ENCODE measurements at places on chromosomes 7 and 10.

DNA sequence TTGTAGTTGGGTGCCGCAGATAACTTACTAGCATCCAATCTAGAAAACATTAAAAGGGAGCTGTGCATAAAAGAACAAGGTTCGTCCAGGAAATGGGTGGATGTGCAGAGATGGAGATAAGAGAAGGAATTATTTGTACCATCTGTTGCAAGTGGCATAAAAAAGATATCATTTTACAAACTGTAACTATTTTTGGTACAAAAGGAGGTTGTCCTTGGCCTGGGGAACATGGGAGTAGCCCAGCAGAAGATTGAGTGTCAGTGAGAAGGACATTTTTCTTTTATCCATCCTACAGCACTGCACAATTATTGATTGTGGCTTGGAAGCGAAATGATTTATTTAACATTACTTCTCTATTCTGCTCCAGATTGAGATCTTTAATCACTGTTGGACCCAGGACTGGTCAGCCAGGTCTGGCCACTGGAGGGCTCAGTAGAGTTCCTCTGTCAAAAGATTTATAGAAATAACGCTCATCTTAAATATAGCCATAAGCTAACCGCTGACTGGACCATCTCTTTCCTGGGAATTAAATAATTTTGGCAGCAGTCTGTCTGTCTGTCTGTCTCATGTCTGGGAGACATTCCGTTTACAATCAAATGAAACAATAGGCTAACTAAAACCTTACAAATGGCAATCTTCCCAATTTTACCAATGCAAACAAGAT lies 254.1 kb downstream of the KIAA1217 start:
- DNase-seq: no peak

DNA sequence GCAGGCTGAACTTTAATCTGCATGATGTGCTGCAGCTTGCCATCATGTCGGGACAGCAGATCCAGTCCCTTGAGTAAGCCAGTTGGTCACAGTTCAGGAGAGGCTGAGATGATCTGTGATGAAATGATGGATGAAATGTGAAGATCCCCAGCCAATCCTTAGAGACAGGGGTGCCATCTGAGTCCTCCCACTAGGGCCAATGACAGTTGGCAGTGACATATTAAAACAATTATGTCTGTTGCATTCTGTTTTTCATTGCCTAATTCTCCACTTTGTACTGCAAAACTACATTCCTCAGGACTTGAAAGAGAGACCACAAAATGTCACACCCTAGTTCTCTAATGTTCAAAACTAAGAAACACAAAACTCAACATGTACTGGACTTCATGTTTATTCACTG lies 66.3 kb upstream of the CAV2 start:
- no peak for DNase-seq

- no peak for DNase-seq
These were observed 465.9 kb upstream of the CELF2 start for GRCh38 chr10:10551596-10552301.

DNA sequence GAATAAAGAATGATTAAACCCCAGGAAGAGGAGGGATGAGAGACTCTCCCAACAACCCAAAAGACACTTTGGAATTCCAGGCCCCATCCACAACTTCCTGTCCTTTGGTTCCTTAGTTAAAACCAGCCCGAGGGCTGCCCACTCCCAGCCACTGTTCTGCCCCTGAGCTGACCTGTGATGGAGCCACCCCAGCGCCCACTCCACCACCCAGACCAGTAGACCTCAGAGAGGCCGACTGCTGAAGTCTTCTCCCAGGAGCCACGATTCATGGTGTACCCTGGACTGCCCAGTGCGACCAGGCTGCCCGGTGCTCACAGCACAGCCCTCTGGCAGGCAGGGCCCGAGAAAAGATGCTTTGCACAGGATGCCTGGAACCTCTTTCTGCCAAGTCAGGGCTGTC lies 6.7 kb downstream of the VSTM4 start:
- no peak for DNase-seq

- DNase-seq: no peak
These were observed 63.5 kb upstream of the ATRNL1 start for GRCh38 chr10:115029452-115030375.

DNA sequence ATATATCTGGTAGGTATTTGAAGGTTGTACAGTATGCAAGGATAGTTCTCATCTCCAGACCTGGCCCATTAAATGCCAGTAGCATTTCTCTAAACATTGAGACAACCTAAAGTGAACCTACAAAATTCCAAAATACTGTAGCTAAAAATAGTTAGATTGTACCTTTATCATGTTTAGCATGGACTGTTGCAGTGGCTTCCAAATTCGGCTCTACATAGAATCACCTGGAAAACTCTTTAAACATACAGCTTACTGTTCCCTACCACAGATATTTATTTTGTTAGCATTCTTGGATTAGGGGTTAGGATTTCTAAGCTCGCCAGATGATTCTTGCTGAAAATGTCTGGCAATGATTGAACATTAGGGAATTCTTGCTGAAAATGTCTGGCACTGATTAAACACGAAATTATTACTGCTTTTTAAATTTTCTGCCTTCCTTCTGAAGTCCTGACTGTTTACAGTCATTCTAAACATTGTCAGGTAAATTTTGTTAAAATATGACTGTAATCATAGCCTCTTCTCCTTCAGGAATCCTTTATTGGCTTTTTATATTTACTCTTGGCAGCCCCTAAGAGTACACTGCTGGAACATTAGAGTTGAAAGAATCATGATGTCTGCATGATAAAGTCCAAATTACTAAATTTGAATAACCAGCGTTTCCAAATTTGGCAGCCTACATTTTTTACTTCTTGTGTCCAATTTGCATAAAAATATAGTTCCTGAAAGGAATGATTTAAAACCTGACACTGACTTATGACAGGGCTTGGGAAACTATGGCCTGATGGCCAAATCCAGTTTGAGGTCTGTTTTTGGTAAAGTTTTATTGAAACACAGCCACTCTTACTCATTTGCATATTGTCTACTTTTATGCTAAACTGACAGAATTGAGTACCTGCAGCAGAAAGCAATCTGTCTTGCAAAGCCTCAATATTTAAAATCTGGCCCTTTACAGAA lies 40.3 kb downstream of the SHOC2 start:
- no peak for DNase-seq

DNA sequence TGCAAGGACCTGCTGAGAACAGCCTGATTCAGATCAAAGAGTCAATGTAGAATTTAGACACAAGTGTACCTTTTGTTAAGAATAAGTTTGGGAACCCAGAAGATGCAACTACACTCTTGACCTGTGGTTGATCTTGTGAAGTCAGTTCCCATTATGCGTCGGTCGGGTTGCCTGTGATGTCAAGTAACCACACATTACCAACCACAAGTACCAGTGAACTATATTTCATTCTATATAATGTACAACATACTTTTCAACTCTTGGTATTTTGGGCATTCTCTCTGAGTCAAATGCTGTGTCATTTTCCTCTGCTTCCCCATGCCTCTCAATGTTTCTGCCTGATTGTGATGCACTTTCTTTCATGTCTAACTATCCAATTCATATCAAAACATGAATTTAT lies 426.2 kb downstream of the ETV1 start:
- DNase-seq: no peak

- DNase-seq: no peak
These were observed 365.6 kb downstream of the WDR11 start for GRCh38 chr10:121216721-121217181.

DNA sequence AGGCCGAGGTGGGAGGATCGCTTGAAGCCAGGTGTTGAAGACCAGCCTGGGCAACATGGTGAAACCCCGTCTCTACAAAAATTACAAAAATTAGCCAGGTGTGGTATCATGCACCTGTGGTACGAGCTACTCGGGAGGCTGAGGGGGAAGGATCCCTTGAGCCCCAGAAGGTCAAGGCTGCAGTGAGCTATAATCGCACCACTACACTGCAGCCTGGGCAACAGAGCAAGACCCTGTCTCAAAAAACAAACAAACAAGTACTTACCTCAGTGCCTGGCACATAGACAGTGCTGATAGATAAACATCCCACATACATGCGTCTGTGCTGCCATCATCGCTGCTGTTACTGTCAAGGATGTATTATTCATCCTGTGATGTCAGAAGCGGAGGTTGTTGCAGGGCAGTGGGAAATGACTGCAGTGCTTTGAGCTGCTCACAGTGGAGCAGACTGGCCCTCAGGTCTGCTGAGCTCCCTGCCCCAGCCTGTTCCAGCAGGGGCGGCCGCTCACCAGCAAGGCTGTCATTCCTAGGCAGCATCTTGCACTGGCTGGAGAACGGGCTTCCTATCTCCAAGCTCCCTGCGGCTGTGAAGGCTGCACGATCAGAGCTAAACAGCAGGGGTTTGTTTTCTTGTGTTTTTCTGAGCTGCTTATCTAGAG lies 18.6 kb downstream of the FOXK1 start:
- DNase-seq: no peak

DNA sequence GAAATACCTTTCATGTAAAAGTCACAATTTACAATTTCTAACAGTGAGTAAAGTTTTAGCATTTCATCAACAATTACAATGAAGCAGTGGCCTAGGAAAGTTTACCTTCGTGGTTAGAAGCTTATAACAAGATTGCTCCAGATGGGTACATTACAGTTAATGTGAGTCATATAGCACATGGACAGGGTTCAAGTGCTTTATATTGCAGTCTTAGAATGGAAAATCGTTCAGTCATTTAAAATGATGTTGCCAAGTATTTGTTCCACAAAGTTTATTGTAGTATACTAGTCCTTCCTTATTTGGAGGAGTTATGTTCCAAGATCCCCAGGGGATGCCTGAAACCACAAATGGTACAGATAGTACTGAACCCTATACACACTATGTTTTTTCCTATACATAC lies 174.6 kb upstream of the TARP start:
- no peak for DNase-seq

DNA sequence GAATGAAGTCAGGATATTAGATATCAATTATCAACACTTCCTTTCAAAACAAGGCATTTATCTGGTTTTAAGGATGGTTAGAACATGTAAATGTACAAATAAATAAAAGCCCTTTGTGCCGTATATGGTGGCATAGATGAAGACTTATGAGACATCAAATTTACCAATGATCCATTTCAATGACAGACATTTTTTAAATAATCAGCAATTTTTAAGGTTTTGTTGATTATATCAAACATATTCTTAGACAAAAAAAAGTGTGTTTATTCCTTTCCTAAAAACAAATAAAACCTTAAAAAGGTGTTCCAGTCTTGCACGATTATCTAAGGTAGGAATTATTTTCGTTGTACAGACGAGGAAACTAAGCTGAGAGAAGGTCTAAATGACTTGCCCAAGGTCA lies 13.8 kb downstream of the APBB1IP start:
- DNase-seq: no peak

DNA sequence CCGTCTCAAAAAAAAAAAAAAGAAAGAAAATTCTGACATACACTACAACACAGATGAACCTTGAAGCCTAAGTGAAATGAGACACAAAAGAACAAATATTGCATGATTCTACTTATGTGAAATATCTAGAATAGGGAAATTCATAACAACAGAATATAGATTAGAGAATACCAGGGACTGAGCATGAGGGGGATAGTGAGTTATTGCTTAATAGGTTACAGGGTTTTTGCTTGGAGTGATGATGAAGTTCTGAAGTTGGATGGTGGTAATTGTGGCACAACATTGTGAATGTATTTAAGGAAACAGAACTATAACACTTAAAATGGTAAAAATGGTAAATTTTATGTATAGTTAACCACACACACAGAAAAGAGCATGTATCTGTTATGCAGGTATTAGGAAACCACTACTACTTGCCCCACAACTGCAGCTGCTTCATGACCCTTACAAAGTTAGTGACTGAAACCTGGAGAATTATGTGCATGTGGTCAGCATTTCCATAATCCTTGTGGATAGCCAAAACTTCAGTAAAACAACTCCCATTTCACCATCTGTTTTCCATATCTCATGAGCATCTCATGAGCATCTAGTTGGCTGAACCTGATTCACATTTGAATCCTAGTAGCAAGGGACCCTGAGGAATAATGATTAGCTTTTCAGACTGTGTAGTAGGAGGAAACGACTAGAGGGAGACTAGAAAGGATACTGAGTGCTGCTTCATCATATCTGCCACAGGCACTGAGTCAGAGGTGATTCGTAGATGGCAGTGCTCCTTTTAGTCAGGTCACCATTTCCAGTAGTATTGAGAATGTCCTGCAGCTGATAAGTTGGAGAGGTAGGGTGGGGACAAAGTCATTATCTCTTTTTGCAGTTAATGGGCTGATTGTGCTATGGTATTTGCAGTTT lies 26.3 kb downstream of the SAMD8 start:
- DNase-seq: no peak

DNA sequence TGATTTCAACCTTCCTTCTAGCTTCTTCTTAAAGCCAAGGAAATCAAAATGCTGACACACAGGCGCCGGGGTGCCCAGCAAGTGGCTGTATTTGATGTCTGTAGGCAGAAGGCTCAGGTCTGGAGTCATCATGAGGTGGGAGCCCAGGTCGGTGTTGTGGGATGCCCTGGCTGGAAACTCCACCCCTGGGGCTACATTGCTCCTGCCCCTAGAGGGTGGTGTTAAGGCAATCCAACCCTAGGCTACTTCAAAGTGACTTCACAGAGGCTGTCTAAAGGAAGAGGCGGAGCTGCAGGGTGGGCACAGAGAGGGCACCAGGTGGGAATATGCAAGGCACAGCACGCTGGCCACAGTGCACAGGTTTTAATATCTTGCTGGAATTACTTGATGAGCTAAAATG lies 200.9 kb downstream of the ADAM12 start:
- no peak for DNase-seq

DNA sequence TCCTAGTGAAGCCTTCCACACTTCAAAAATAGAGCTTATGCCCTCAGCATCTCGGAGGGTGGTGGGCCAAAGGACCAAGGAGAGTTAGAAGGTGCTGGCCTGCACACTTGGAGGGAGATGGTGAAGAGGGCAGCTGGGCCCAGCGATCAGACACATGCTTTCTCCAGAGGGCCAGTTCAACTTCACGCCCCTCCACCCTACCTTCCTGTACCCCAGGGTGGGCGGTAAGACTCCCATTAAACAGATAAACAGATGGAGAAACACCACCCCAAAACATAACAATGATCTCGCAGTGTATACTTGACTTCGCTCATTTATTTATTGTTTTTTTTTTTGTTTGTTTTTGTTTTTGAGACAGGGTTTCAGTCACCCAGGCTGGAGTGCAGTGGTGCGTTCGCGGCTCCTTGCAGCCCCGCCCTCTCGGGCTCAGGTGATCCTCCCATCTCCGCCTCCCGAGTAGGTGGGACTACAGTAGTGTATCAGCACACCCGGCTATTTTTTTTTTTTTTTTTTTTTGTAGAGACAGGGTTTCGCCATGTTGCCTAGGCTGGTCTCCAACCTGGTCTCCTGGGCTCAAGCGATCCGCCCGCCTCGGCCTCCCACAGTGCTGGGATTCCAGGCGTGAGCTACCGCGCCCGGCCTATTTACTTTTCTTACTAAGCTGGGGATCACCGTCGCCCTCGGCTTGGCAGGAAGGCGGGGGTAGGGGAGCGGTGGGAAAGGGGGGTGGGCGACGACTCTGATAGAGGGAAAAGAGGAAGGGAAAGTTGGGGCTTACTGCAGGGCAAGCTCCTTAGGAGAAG lies 1.8 kb downstream of the C10orf95 start:
- DNase-seq: peak; percentile 80

DNA sequence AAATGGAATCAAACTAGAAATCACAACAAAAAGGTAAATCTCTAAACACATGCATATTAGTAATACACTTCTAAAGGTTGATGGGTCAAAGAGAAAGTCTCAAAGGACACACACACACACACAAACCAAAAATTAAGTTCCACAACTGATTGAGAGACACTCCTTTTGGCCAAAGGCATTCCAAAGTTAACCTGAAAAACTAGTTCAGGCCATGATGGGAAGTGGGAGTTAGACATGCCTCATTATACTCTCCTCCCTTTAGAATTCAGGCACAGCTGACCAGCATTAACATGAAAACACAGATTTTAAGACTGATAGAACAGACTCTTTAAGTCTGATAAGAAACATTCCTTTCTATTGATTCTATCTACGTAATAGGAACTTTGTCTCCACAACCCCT lies 332.4 kb upstream of the IGFBP3 start:
- no peak for DNase-seq

Data from activated CD8-positive, alpha-beta memory T cell treated with anti-CD3 and anti-CD28 coated beads for 4 hours (primary cell).